ENCODE measurements at places on chromosomes 13 and 19.

- no peak for DNase-seq
These were observed 46.3 kb downstream of the SOX21 start for GRCh38 chr13:94666065-94666464.

- peak; percentile 76 for DNase-seq
These were observed 28.9 kb upstream of the CACTIN start for GRCh38 chr19:3655402-3656072.

- DNase-seq = no peak
These were observed 114.1 kb downstream of the MYO16 start for GRCh38 chr13:108743522-108743921.

DNA sequence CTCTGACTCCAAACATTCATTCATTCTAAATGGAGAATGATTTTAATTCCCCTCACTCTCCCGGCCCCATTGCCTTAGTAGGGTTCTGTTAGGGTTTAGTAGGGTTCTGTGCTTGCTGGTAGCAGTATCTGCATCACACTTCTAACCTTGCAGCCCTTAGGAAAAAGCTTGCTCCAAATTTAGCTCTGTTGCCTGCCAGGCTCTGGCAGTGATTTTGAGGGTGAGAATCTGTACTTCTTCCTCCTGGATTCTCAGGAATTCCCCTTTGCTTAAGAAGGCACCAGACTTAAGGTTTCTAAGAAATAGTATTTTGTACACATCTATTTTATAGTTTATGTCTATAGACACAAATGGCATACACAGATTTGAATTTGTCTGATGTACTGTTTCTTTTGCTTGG is 14.7 kb downstream of the B3GLCT start:
- no peak for DNase-seq

DNA sequence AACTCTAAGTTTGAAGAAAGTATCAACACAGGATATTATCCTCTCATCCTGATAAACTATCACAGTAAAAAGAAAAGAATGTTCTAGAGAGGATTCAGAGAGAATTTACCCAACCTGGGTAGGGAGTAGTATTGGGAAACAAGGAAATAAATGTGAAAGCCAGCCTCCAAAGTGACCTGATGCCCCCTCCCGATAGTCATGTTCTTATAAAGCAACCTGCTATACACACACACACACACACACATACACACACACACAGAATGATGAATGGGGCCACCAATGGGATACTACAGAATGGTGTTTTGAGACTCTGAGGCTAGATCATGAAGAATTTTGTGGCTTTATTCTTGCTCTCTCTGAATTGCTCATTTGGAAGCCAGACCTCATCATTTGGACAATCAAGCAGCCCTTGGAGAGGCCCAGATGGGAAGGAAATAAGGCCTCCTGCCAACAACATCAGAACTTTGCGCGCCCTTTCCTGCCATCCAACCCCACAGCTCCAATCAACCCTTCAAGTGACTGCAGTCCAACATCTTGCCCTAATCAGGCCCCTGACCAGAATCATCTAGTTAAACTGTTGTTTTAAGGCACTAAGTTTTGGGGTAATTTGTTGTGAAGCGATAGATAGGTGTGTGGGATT is 807.9 kb upstream of the ARGLU1 start:
- peak; percentile 26 for DNase-seq

- no peak for DNase-seq
These were observed at the start of gene OXGR1 for GRCh38 chr13:96994017-96994857. OXGR1 (minus strand) TSS chr13:96994476; CDS start chr13:96987759, 6,717 bp downstream.

DNA sequence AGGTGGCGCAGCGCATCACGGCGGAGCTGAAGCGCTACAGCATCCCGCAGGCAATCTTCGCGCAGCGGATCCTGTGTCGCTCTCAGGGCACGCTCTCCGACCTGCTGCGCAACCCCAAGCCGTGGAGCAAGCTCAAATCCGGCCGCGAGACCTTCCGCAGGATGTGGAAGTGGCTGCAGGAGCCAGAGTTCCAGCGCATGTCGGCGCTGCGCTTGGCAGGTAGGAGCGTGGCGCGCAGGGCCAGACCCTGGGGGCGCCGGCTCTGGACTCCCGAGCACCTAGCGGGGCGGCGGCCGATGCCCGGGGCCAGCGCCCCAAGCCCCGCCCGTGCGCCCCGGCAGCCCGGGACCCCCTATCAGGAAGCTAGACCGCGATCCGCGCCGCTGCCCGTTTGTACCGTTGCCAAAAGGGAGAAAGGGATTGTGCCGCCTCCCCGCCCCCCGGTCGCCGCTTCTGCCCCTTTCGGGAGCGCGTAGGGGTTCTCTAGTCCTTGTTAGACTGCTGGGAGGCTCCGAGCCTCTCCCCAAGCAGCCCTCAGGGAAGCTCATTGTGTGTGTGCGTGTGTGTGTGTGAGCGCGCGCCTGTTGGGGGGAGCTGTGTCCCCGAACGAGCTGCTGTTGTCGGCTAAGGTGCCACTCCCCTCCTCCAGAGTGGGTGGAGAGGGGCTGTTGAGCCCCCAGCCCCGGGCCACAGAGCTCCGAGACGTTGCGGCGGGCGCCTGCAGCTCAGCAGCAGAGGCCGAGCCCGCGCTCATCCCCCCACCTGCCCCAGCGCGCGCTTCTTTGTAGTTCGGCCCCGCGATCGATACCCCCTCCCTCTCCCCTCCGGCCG is 1.5 kb downstream of the ONECUT3 start:
- no peak for DNase-seq

GRCh38 chr13:105139380-105140285 is 1395.8 kb downstream of the EFNB2 start:
- DNase-seq = no peak

- DNase-seq = no peak
These were observed 350.9 kb downstream of the SPRY2 start for GRCh38 chr13:79990048-79990447.

GRCh38 chr19:43229315-43229714 is 23.9 kb upstream of the PSG4 start:
- no peak for DNase-seq

- no peak for DNase-seq
These were observed 98.2 kb downstream of the ING1 start for GRCh38 chr13:110811771-110812120.

- no peak for DNase-seq
These were observed 8.0 kb downstream of the SIRT6 start for GRCh38 chr19:4174213-4174894.

GRCh38 chr13:108987517-108987916 is 358.1 kb downstream of the MYO16 start:
- DNase-seq = no peak

GRCh38 chr19:36140304-36141038 is 605 bp downstream of the CAPNS1 start:
- peak; percentile 33 for DNase-seq

- no peak for DNase-seq
These were observed 260.4 kb downstream of the NALCN start for GRCh38 chr13:101155920-101156319.

- DNase-seq = no peak
These were observed 42.5 kb downstream of the IRS2 start for GRCh38 chr13:109743706-109744453.

DNA sequence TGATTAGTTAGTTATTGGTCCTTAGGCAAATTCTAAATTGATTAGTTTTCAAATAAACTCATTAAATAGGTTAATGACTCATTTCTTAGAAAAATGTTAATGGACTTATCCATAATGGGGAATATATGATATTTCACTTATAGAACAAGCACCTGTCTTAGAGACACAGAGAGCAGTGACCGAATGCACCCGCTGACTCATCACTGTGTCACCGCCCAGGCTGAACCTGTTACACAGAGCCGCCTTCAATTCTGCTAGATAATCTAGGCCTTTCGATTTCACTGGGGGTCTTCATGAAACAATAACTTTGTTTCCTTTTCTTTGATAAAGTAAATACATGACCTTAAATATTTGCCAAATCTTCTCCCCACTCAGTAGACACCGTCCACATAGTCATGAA is 13.1 kb downstream of the IRS2 start:
- DNase-seq = no peak

DNA sequence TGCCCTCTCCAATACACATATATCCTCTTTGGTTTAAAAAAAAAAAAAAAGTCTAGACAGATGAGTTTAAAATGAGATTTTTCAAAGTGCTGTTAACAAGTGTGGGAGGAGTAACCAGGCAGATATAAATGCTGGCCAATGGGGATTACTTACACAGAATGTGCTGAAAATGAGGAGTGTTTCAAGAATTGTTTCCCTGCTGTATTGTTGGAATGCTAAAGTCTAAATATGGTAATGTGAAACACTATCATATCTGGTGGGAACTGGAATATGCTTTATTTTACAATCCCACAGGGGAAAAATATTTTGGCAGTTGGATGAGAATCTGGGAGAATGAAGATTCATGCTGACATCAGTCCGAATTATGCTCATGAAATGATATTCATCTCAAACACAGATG is 250.7 kb downstream of the DCT start:
- no peak for DNase-seq

GRCh38 chr19:41546386-41546789 is 29.6 kb upstream of the CEACAM21 start:
- DNase-seq = no peak

DNA sequence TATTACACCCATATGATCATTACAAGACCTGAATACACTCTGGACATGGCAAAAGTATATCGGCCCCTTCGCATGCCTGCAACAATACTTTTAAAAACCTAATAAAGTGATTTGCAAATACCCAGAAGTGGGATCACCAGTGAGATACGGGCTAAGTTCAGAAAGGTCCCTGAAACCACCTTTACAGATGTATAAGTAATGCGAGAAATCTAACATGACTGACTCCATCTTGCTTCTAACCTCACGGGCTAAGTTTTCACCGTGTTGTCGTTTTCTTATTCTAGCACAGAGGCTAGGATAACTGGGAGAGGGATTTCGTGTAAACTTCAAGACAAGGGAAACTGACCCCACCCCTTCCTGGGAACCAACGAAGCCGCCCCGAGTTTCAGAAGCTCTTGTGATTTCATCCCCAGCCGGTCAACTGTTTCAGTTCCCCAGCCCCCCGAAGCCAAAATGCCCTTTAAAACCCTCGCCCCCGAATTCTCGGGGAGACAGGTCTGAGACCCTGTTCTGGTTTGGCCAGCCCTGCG is 703 bp downstream of the NEK3 start:
- DNase-seq = no peak

DNA sequence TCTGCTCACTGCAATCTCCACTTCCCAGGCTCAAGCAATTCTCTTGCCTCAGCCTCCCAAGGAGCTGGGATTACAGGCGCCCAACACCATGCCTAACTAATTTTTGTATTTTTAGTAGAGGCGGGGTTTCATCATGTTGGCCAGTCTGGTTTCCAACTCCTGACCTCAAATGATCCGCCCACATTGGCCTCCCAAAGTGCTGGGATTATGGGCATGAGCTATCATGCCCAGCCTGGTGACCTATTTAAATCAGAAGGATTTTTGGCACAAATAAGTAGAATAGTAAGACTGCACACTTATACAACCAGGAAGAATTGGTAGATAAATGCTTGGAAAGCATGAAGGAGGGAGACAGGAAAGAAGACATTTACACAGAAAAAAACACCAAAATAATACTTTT is 53.4 kb upstream of the AKAP11 start:
- DNase-seq = no peak

DNA sequence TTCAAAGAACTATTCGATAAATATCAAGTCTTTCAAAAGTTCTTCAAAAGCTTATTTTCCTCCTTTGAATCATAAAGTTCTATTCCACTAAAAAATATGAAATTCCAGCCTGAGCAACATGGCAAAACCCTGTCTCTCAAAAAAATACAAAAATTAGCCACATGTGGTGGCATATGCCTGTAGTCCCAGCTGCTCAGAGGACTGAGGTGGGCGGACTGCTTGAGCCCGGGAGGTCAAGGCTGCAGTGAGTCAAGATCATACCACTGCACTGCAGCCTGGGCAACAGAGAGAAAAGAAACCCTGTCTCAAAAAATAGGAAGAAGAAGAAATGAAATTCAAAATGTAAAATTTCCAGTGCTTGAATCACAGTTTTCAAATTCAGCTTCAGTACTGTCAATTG is 24.6 kb downstream of the CAB39L start:
- DNase-seq = no peak

DNA sequence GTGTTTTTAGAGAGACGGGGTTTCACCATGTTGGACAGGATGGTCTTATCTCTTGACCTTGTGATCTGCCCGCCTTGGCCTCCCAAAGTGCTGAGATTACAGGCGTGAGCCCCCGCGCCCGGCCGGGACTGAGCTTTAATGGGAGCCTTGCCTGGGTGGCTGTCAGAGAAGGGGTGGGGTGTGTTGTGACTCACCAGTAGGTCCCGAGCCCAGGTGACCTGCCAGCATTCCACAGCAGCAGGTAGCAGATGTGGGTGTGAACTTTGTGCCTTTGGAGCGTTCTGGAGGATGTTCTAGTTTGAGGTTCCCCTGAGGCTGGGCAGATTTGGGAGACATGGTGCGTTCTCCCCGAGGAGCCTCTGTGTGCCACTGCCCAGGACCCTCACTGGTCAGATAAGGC is 7.1 kb upstream of the EPN1 start:
- DNase-seq = no peak

DNA sequence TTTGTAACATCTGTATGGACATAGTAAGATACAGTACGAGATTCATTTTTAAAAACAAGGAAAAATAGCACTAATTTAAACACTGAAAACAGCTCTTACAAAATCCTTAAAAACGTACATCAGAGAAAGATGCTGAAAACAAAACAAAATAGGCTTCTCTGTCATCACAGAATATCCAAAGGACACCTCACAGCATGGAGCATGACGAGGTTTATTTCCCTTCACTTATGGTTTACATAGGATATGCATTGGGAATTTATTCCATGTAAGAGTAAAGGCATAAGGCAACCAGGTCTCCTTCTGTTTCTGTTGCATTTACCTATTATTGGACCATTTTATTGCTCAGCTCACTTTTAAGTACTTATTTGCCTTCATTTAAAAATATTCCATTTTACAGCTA is 3.0 kb downstream of the KCTD12 start:
- DNase-seq = no peak

- no peak for DNase-seq
These were observed 30.4 kb upstream of the IRS2 start for GRCh38 chr13:109816808-109817203.

GRCh38 chr13:60655256-60655655 is 258.2 kb downstream of the TDRD3 start:
- DNase-seq = no peak

DNA sequence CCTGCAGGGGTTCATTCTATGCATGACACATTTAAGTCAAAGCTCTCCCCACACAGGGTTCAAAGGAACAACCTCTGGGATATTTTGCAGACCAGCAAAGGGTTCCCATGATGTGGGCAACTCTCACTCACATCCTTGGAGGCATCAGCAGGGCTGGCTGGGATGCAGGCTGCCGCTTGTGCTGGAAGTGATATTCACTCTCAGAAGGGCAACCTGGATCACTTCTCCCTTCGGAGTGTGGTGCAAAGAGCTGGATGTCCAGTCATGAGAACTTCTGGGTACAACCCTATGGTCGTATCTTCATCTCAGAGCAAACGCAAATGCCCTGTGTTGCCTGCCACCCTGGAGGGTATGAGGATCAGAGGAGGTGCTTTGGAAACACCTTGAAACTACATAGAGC is 98.6 kb downstream of the ZDHHC20 start:
- no peak for DNase-seq

DNA sequence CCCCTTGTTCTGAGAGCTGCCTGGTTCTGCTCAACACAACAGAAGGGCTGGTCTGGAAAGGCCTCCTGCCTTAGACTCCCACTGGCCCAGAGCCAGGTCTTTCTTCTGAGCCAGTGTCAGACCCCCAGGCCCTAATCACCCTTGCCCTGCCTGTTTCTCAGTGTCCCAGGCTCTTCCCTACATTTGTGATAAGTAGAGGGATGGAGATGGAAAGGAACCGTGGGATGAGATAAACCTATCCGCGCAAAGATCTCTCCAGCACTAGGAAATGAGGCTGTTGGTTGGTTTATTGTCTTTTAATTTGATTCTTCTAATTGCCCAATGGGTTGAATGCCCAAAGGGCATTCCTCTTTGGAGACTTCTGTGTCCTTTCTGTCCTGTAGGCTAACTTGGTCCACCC is 470.0 kb downstream of the TSHZ3 start:
- no peak for DNase-seq
